ENCODE measurements at places on chromosomes 6 and 20.

DNA sequence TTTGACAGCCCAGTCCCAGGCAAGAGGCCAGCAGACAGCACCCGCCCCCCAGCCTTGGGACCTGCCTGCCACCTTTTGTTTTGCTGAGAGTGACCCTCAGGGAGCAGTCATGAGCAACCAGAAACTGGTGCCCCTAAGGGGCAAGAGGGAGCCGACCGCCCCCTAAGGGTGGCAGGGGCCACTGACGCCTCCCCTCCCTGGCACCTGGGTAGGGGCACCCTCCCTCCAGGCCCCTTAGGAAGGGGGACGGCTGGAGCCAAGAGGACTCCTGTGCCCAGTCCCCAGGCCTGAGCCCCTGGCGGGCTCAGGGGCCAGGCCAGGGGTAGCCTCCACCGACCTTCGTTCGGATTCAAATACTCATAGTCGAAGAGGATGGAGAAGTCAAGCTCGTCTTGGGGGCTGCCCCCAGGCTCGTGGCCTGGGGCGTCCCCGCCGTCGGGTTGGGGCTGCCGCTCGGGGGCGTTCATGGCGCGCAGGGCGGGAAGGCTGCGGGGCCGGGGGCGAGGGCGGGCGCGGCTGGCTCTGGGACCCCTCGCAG, 417 bp downstream of the NFATC2 start:
- DNase-seq, result no peak

GRCh38 chr6:143074101-143074500, 13.4 kb downstream of the AIG1 start:
- no peak for DNase-seq

GRCh38 chr6:126268092-126268491, 71.8 kb upstream of the CENPW start:
- no peak for DNase-seq

DNA sequence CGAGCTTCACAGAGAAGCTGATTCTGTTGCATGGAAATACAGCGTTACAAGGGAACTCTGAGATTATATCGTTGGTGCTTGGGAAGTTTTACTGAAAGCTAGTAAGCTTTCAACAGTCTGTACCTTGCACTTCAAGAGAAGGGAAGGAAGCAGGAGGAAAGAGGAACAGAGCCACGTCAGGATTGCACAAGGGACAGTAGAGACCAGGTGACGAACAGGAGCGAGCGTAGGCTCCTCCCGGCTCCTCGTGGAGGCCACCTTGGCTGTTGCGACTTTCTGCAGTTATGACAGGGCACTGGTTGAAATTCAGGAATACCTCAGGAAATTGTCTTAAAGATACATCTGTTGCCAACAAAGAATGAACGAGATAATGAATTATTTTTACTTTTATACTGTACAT, 18.8 kb downstream of the RTF2 start:
- no peak for DNase-seq

GRCh38 chr20:41639630-41640029, 21.5 kb upstream of the CHD6 start:
- DNase-seq, result no peak

GRCh38 chr20:51311636-51312479, 230.7 kb downstream of the NFATC2 start:
- DNase-seq, result no peak

DNA sequence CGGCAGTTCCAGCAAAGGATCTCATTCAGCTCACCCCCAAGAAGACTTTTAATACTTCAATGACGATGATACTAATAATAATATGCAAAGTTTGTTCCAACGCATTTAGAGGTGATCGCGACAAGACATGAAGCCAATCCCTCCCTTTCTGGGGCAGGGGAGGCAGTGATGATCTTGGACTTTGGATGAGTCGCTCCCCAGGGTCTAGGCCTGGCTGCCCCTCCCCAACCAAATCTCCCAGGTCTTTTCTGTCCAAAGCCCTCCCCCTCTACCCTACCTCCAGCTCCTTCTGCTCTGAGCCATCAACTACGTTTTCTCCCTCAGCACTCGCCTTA, 33.9 kb downstream of the HLA-A start:
- DNase-seq, result no peak

DNA sequence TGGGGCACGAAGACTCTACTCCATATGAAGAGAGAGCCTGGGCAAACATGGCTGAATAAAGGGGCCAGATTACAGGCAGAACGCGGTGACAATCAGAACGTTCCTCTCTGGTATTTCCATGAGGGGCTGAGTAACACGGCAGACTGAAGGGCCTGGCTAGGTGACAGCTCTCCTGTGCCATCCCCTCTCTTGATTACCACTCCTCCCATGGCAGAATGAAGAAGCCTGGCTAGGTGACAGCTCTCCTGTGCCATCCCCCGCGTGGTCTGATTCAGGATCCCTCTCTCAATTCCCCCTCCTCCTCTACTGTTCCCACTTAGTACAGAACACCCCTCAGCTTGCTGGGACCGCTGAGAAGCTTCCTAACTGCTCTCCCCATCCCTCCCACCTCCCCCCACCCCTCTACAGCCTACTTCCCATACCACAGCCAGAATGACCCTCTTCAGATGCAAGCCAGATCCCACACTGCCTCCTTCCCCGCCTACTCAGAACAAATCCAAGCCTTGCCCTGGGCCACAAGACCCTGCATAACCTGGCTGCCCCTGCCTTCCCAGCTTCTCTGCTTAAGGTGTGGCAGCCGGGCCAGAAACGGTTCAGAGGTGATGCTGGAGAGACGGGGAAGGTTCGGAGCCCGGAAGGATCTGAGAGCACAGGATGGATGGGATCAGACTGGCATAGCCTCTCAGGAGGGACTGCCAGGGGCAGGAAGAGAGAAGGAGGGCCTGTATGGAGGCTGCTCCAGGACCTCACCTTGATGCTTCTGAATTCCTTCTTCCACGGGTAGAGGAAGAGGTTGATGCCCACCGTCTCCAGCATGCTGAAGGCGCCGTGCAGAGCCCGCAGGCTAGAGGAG, 7.7 kb downstream of the SPATA2 start:
- DNase-seq, result no peak

GRCh38 chr6:79455446-79455845, 81.8 kb downstream of the LCA5 start:
- no peak for DNase-seq
